HL-60 (cell line): ENCODE measurements at places on chromosomes 16 and 17.

- DNase-seq = no peak
Measured at GRCh38 chr16:84379709-84380362, 11.5 kb downstream of the ATP2C2 start.

GRCh38 chr16:22220069-22220440, 14.0 kb downstream of the EEF2K start:
- no peak for DNase-seq

- DNase-seq = no peak
Measured at GRCh38 chr16:55559233-55559632, 7.3 kb upstream of the CAPNS2 start.

DNA sequence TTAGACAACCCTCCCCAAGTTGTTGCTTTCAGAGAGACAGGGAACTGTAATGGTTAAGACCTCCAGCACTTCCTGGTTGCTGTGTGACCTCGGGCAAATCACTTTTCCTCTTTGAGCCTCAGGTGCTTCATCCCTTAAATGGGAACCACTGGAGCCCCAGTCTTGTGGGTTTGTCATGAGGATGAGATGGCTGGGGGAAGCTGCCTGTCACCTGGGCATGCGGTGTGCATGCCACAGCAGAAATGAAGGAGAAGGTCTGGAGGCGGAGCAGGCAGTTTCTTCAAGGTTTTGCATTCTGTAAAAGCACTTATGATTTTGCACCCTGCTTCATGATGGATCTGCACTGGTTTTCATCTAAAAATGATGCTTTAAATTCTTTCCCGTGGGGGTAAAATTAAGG, 22.1 kb downstream of the NAGPA start:
- DNase-seq = no peak

DNA sequence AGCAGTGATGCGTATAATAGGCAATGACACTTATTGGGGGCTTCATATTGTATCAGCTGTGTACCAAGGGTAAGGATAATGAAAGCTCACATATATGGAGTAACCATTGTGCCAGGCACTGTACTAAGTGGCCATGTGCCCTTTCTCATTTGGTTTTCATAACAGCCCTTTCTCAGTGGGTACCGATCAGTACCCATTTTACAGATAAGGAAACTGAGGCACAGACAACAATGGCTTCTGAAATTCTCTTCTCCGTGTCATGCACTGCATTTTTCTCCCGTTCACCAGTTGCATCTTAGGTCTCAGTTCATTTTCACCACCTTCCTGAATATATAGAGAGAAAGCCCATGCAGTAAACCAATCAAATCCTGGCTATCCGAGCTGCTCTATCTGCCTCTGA, 216.7 kb upstream of the RBFOX1 start:
- DNase-seq = no peak

DNA sequence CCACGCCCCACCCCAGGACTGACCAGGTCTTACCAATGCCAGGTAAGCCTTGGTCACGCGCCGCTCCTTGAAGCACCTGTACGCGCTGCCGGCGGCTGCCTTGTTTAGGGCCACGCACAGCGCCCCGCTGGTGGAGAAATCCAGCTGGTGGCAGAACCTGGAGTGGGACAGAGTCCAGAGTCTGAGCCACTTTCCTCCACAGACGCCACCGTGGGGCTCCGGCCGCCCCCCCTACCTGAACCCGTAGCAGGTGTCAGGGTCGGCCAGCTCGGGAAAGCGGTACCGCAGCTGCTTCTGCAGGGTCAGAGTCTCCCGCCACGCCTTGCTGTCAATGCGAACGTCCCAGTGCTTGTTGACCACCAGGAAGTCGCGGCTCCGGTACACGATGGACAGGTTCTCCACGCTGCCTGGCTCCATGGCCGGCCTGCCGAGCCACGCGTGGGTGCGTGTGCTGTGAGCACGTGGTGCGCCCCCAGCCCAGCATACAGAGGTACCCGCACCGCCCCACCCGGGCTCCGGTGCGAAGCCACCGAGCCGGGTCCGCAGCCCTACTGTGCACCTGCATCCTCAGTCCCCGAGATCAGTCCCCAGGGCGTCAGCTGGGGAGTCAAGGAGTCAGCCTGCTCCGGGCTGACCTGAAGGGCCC, 737 bp downstream of the RPUSD1 start:
- no peak for DNase-seq

- no peak for DNase-seq
Measured at GRCh38 chr16:21646091-21646490, 6.3 kb downstream of the IGSF6 start.

DNA sequence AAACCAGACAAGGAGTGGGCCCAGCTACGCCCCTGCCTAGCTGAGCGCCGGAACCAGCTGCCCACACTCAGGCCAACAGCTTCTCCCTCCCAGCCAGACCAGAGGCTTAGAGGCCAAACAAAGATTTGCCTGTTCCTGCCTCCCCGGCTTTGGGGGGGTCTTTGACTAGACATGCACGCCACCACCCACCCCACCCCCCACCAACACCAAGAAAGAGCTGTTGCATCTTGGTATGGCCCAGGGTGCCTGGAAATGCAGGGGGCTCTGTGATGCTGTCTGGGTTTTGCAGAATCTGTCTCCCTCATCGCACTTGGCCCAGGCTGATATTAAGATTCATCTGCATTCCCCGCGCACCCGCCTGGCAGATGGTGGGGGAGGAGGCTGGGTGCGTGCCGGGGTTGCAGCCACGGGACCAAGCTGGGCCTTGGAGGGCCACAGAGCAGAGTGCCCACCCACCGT, 1.3 kb upstream of the NXPH3 start:
- DNase-seq = no peak

DNA sequence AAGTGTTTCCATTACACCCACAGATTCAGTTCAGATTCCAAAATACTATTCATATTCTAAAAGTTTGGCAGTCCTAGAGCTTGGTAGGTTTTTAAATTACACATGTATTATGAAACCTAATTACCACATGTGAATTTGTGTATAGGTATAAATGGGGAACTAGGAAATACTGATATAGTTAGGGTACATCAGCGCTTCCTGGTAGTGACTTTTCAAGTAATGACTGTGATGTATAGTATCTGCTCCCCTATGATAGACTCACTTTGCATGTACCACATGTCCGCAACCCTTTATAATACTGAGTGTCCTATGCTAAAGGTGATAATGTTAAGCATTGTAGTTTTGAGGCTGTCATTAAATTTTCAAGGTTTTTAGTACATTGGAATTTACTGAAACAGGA, 22.9 kb downstream of the CDK12 start:
- DNase-seq = no peak

GRCh38 chr17:51673070-51673469, 412.7 kb downstream of the UTP18 start:
- DNase-seq = no peak

DNA sequence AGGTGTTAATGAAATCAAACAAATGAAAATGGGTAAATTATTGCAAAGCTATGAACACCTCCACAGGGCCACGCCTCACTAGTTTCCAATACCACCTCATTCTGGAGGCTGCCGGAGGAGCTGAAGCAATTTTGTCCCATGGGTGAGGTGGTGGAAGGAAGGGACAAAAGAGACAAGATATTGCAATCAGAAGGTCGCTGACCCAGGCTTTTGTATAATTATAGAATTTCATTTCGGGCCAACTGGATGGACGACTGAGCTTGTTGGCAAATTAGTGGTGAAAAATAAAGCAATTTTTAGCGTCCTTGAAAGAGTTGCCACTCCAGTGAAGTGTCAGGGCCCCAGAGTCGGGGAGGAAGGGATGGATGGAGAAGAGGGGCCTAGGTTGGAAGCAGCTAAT, 147.9 kb downstream of the CYLD start:
- DNase-seq = no peak

DNA sequence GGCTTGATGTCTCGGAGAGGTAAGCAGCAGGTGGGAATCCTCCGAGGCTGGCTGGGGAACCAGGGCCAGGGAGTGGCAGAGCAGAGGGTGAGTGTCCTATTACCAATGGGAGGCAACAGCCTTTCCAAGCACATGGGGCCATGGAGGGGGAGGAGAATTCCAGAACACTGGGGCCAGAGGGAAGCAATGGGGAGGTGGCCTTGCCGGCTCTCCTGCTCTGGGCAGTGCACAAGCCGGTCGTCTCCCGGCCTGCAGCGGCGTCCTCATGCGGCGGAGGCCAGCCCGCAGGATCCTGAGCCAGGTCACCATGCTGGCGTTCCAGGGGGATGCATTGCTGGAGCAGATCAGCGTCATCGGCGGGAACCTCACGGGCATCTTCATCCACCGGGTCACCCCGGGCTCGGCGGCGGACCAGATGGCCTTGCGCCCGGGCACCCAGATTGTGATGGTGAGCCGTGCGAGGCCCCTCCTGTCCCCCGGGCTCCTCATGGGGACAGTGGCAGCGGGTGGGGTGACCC, 21.9 kb downstream of the SGSH start:
- DNase-seq = no peak
